PC-9 (cell line): ENCODE measurements at places on chromosomes 3 and 15.

DNA sequence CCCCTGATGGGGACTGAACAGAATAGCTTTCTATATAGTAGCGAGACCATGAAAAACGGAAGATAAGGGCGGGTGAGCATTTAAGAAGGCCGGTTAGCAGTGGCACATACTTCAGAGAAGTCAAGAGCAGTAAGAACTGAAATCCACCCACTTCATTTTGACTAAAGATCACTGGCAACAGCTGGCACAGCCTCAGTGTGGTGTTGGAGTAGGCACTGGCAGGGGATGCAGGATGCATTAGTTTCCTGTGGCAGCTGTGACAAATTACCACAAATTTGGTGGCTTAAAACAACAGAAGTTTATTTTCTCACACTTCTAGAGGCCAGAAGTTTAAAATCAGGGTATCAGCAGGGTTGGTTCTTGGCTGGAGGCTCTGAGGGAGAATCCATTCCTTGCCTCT lies 176.5 kb downstream of the ADAMTSL3 start:
- no peak for DNase-seq

- DNase-seq, result peak; percentile 91
Measured at GRCh38 chr3:23740517-23740965, 65.2 kb upstream of the UBE2E1 start.

DNA sequence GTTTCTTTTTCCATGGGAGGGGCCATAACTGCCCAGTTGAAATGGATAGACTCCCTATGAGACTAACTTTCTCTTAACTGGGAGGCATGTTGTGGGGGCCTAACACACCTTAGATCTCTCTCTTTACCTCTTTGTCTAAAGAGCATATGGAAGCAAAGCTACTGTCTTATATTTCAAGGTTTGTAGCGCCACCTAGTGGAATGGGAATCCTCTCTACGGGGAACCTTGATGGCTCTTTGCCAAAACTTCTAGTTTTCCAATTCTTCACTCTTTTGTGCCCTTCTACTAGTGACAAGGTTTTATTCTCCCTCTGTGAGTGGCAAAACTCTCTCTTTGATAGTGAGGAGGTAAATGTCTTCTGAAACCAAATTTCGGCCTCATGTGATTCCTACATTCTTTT lies 1030.4 kb upstream of the CADM2 start:
- peak; percentile 49 for DNase-seq

DNA sequence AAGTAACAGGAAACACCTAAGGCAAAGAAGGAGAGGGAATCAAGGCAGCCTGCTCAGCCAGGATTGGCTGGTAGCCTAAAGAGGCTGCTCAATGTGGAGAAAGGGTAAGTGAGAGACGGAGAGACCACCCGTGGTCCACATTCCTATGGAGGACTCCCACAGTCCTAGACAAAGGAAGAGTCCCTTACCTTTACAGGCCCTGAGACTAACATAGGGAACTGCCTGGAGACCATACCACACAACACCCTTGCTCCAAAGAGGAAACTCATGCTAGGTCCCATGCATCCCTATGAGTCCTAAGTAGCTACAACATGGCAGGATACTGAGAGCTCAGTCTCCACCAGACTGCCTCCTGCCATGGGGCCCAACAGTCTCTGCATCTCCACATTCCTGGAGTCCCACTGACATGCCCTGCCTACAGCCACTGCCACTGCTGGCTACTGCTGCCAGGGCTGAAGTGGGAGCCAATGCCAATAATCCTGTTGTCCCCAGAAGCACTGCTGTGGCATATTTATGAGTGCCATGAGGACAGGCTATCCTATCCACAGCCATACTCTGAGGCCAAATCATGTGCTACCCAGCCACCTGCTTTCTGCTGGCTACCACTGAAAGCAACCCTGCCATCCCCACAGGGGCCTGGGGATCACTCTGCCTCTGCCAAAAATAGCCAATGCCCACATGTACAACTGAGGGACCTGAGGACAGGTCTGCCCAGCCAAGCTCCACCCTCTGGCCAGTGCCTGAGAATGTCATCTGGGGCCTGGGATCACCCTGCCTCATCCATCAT lies 45.0 kb downstream of the COPS2 start:
- DNase-seq, result no peak

GRCh38 chr3:18771931-18772330 lies 346.8 kb upstream of the SATB1 start:
- no peak for DNase-seq

DNA sequence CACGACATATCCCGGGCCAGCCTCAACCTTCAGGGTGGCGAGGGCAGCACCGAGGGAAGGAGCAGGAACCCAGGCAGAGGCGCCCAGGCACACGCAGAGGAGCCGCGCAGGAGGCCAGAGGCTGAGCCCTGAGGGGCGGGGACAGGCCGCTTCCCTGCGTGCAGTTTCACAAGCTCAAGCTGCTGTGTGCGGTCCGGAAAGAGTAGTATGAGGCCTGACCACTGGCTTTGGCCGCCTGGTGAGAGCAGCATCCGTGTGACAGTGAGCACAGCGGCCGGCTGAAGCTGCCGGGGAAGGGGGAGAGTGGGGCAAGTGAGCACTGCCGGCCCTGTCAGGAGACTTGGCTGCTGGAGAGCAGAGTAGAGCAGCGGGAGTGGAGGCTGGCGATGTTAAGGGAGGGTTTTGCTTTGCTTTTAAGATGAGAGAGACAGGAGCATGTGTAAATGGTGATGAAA lies 8.7 kb downstream of the ZDHHC19 start:
- DNase-seq, result no peak

- no peak for DNase-seq
Measured at GRCh38 chr3:173630849-173631248, 233.3 kb downstream of the NLGN1 start.

GRCh38 chr3:46934498-46935167 lies 41.9 kb downstream of the CCDC12 start:
- no peak for DNase-seq

DNA sequence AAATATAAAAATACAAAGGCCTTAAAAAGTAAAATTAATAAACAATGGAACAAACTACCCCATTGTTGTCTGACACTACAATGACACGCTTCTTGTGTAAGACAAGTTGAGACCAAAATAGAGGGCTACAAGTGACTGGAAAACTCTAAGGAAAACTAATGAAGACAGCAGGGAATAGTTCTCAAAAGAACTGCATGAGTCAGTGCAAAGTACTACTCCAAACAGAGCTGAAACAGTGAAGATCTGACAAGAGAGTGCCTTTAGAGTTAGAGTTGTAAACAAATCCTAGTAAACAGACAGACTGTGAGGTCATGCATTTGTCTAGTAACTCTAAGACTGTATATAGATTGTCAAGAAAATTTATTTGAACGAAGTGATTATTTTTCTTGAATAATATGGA lies 233.9 kb downstream of the BBX start:
- no peak for DNase-seq

DNA sequence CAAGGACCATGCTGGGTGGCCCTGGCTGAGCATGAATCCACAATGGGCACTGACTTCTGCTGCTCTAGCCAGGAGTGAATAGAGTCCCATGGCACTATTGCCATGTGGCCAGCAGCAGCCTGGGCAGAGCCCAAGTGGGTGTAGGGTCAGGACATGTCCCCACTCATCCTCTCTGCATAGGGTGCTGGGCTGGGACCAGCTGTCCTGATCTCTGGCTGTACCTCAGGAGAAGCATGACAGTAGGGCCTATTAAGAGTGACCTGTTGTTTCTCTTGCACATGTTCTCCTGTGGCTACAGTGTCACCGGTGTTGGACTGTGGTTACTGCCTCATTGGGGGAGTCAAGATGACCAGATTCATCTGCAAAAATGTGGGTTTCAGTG lies 46.9 kb downstream of the DLEC1 start:
- DNase-seq, result no peak

DNA sequence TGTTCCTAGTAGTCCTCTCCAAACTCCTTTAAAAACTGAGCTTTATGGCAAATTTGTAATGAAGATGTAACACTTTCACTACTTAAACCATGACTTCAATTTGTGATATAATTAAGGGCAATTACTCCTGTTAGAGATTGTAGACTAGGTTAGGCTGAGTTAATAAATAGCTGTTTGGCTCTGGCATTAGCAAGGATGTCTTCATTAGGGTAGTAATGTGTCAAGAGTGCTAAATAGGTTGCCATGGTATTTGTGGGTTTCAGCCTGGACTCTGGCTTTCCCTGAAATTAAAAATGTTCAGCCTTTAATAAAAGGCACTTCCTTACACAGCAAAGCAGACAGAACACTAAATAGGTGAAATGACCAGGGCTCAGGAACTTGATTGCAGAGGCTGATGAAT lies 71.9 kb downstream of the GHSR start:
- no peak for DNase-seq

- DNase-seq, result no peak
Measured at GRCh38 chr3:181741417-181741816, 29.7 kb downstream of the SOX2 start.

DNA sequence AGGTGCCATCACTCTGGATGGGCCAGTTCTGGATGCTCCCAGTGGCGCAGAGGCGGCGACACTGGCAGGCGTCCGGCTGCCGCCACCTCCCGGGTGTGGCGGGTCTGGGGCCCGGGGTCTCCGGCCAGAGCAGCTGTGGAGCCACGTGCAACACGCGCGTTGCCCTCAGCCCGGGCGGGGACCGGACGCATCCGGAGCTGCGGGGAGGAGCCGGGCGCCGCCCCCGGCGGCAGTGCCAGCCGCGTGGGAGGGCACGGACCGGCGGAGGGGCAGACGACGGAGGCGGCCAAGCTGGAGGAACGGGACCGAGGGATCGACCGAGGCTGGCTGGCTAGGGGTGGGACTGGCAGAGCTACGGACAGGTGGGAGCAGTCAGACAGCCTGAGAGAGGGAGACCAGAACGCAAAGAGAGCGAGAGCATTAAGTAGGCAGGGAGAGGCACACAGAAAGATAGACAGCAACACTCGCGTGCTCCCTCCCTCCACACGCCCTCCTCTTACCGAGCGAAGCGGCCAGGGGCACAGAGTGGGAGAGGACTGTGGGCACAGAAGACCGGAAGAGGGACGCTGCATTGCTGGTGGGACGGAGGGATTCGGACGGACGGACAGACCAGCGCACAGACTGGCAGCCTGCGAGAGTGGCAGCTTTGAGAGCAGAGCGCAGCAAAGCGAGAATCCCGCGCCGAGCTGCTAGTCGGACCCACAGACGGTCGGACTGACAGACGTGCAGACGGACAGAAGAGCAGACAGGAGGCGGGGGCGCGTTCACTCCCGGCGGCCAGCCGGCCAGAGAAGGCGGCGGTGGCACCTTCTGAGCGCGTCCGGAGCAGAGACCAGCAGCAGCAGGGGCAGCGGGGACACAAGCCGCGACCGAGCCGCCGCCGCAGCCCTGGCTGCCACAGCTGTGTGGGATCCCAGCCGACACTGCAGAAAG lies at the start of gene ARPP21:
Gene ARPP21 (plus strand): TSS at position 272 of the 933 bp plus-strand sequence. CDS start 42,227 bp downstream, outside the sequence.
- no peak for DNase-seq

- DNase-seq, result no peak
Measured at GRCh38 chr3:74539876-74540275, 74.6 kb downstream of the CNTN3 start.

- no peak for DNase-seq
Measured at GRCh38 chr3:15051531-15051930, 13.6 kb downstream of the MRPS25 start.

DNA sequence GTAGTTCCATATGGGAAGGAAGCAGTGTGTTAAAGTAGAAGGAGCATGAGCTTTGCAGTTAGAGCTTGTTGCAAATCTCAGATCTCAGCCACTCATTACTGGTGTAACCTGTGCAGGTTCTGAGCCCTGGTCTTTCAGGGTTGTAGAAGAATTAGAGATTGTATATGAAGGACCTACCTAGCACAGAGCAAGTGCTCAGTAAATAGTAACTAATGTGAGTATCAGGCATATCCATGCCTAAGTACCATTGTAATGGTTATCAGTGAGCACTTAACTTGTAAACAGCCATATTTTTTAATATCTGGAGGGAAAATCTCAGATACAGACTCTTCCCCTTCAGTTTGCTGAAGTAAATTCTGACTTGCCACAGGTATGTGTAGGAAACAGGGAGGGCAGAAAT lies 59.3 kb downstream of the MAP6D1 start:
- no peak for DNase-seq

- DNase-seq, result no peak
Measured at GRCh38 chr3:44326019-44326418, 12.5 kb upstream of the TCAIM start.

- DNase-seq, result peak; percentile 46
Measured at GRCh38 chr3:101849714-101850245, 466 bp downstream of the NFKBIZ start.

GRCh38 chr15:99954361-99955180 lies 221.3 kb upstream of the LYSMD4 start:
- no peak for DNase-seq

GRCh38 chr3:46141813-46142212 lies 66.3 kb downstream of the CCR1 start:
- no peak for DNase-seq

DNA sequence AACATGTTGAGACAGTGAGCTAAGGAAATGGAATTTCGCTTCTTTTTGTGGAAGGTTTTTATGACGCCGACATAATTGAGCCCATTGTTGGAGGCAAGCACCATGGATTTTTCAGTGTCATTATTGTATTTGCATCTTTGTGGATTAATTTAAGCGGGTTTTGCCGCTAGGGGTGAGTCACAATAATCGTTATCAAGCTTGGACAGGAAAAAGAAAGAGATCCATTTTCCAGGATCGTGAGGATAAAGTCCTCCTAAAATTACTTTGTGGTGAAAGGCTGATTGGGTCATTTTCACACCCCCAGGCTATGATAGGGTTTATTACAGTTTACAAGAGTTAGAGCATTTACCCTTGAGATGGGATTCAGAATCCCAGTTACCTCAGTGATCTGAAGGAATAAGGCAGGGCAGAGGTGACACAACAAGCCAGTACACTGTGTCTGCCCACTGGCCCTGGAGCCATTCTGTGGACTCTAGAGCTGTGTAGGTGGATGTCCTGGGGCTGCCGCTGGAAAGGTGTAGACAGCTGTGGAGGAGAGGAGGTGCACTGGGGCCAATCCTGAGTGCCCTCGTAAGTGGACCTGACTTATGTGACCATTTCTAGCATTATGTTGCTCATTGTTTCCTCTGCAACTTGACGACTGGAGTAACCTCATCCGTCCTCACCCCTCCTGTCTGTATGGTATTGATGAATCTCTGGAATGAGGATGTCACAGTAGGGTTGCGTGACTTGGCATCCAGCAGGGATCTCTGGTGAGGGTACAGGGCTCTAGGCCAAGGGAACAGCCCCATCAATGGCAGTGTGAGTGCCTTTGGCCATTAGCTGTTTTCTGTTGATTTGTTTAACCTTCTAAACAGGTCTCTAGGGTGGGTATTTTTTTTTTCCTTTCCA lies 370.1 kb downstream of the LRTM1 start:
- DNase-seq, result no peak

- no peak for DNase-seq
Measured at GRCh38 chr15:49239105-49239504, 69.1 kb downstream of the GALK2 start.

GRCh38 chr3:78729946-78730345 lies 1037.9 kb downstream of the ROBO1 start:
- DNase-seq, result no peak

GRCh38 chr15:45314960-45315359 lies 62.9 kb downstream of the SLC28A2 start:
- DNase-seq, result peak; percentile 27

DNA sequence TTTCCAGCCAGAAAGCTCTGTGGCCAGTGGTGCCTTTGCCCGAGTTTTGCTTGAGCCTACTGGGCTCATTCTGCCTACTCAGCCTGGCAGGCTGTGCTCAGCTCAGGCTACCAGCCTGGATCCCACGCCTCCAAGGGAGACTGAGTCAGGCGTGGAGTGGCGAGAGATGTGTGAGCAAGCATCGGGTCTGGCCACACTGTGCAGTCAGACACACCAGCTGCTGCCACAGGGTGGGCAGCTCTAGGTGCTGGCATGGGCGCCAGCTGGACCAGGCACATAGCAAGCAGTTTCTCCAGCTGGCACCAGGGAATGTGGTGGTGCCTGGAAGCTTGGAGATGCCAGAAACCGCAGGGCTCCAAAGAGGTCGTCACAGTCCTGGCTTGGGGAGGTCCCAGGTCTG lies 498.5 kb upstream of the CNTN4 start:
- DNase-seq, result no peak
